SIG-M5 (cell line): ENCODE measurements at places on chromosomes 4 and X.

DNA sequence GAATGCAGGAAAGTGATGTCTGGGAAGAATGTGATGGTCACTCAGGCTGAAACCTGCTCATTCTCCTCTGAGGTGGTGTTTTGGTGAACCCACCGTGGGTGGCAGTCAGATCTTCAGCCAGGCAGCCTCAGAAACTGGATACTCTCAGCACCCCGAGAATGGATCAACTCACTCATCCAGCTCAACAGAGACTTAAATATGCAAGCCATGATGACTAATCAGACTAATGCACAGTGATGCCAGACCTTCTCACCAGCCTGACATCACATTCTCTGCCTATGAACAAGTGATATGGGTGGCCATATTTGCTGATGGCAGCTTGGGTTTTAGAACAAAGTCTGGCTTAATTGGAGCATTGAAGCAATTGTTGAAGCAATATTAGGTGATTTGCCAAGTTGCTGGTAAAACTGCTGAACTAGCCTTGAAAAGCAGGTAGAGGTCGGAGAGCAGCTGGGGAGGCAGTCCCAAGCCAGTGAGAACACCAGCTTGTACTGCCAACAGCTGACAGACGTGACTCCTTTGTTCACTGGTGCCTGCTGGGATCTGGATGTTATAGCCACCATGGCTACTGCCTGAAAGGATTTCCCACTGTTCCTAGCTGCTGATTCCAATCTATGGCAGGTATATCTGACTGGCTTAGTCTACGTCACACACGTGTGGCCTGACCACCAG, 608.1 kb downstream of the MID1IP1 start:
- no peak for DNase-seq

DNA sequence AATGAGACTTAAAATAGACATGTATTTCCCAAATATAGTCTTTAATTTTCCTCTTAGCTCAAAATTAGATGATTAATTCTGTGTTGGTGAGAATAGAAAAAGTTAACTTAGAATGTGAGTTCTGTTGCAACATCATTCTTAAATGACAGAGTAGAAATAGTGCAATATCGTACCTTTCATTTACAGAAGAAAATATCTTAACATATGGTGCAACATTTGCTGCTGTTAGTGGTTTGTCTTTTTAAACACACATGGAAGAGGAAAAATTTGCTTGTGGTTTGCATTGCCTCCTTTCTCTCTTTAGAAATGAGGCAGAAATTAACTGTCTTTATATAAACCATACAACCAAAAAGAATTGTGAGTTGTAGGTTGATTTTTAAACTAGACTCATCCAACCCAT, 39.3 kb upstream of the FHDC1 start:
- peak; percentile 5 for DNase-seq

DNA sequence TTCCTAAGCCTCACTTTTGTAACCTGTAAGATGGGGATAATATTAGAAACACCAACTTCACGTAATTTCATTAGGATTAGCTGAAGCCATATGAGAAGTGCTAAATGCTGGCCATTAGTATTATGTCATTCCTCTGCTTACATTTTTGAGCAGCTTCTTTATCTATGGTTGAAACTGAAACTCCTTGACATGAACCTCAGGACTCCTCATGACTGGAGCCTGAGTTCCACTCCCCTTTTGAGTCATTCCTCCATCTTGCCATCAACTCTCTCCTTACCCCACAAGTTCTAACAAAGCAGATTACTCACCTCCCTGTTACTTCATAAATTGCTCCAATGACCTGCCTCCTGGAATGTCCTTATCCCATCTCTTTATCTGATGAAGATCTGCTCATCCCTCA, 123.2 kb upstream of the KCNIP4 start:
- no peak for DNase-seq

GRCh38 chr4:47071901-47072341, 40.6 kb downstream of the GABRB1 start:
- DNase-seq = no peak

DNA sequence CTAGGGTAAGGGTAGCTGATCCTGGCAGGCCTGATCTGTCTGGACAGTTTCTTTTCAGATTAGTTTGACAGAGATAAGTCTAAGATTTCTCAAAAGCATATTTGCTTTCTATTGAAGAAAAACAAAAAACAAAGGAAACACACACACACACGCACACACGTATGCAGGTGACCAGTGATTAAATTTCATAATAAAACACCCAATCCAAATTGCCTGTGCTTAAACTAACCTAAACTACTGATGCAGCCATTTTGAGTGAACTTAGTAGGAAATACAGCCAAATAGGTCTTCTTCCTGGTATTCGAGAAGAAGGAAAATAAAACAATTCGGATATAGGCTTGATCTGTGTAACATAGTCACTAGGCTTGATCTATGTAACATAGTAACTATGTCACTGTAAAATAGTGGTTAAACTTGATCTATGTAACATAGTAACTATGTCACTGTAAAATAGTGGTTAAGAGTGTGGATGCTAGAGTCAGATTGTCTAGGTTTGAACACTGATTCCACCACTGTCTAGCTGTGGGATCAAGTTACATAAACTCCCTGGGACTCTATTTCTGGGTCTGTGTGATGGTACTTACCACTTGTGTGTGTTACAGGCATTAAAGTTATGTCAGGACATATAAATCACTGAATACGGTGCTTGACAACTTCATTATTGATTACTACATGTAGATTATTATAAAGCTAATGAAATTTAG, 9.8 kb upstream of the CCNG2 start:
- no peak for DNase-seq

- no peak for DNase-seq
Observed at GRCh38 chrX:109886122-109886761, 116.7 kb upstream of the TMEM164 start.

- DNase-seq = no peak
Observed at GRCh38 chr4:137997496-137997895, 244.7 kb downstream of the SLC7A11 start.

- DNase-seq = no peak
Observed at GRCh38 chr4:65819192-65819591, 148.9 kb upstream of the EPHA5 start.
